A549 treated with GW870086 at 1 μM for 4 hours (cell line): ENCODE measurements at places on chromosomes 11 and 22. TPM values are rescaled to one million over a fixed set of nuclear protein-coding genes. Genes with fewer than 3 reads are reported as not detected.

The TANGO2 gene
- total RNA-seq = 10.8 to 17.2 TPM (median 12.7 TPM) in 5 replicates

The MS4A15 gene
- not detected in 5 replicates for total RNA-seq

The SERPING1 gene
- total RNA-seq = 0.34 to 1.2 TPM (median 0.87 TPM) in 5 replicates

The GDPD4 gene
- total RNA-seq = not detected in 5 replicates

The OR56A3 gene
- not detected in 5 replicates for total RNA-seq

The ACCS gene
- 12.6 to 19.2 TPM (median 16.7 TPM) in 5 replicates for total RNA-seq

The CFAP68 gene
- total RNA-seq = 30.5 to 36.4 TPM (median 33.4 TPM) in 5 replicates

The UBE2L6 gene
- 35.0 to 43.1 TPM (median 41.4 TPM) in 5 replicates for total RNA-seq

The ST3GAL4 gene
- 28.8 to 32.3 TPM (median 29.5 TPM) in 5 replicates for total RNA-seq
